ENCODE measurements at places on chromosomes 4 and X. TPM values are rescaled to one million over a fixed set of nuclear protein-coding genes. Genes with fewer than 3 reads are reported as not detected.

- no peak overlapping the region for H3K4me3 ChIP-seq
- no peak for DNase-seq
- H3K27me3 ChIP-seq = no peaks in the 10 kb centered on the region
- H3K4me1 ChIP-seq = no peaks in the 10 kb centered on the region
- no peak overlapping the region for H3K27ac ChIP-seq
Observed at GRCh38 chr4:7581477-7581876, 146.7 kb upstream of the PSAPL1 start.

GRCh38 chr4:112514647-112515197 lies 1.3 kb downstream of the NEUROG2 start:
- no peaks in the 10 kb centered on the region for H3K36me3 ChIP-seq
- H3K27ac ChIP-seq = no peak overlapping the region
- peaks cover 84% of the 10 kb centered on the region for H3K27me3 ChIP-seq
- peak overlapping the region; percentile 88 for H3K4me3 ChIP-seq
- H3K4me1 ChIP-seq = peaks cover 45% of the 10 kb centered on the region

DNA sequence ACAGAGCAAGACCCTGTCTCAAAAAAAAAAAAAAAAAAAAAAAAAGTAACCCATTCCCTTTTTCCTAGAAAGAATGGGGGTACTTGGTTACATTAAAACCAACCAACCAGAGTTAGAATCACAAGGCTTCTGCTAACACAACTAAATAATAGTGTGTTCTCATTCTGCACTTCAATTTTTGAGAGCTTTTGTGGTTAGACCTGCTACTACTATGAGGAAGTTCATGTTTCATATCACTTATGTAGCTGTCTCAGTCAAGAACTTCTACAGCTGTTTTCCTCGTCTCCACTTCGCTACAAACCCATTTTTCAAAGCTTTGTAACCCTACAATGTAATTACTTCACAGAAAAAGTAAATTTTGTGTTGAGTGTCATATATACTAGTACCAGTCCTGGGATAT lies 58.3 kb downstream of the PDHA2 start:
- no peak overlapping the region for H3K4me3 ChIP-seq
- H3K4me1 ChIP-seq = no peaks in the 10 kb centered on the region
- H3K27me3 ChIP-seq = no peaks in the 10 kb centered on the region
- H3K36me3 ChIP-seq = no peaks in the 10 kb centered on the region
- H3K27ac ChIP-seq = no peak overlapping the region

The CT45A2 gene
- total RNA-seq = not detected

Data from activated T-helper 2 cell treated with anti-CD3 and anti-CD28 coated beads, Interferon-gamma antibody, Interleukin-2, Interleukin-4, amounts not matched to agents 10 μg/mL and 5 μg/mL and 100 μg/mL, durations not matched to agents 14 hours and 24 hours and 36 hours (primary cell).